Left cardiac atrium (tissue), 4 donors: ENCODE measurements at places on chromosomes 5 and 9.

- no peak for DNase-seq
Measured at GRCh38 chr5:83718195-83718825, 2.3 kb downstream of the HAPLN1 start.

GRCh38 chr5:91176288-91177016, 206.7 kb downstream of the ARRDC3 start:
- no peak for DNase-seq

DNA sequence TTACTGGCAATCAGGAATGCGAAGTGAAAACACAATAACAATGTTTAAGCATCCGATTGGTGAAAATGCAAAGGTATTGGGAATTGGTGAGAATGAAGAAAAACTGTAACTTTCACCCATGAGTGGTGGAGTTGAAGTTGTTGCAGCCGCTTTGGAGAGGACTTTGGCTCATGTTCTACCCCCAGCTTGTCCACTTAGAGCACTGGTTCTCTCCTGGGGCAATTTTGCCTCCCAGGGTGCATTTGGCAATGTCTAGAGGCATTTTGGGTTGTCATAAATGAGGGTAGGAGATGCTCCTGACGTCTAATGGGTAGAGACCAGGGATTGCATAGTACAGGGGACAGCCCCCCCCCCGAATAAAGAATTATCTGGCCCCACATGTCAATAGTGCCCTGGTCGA, 46.2 kb downstream of the ANKRD33B start:
- no peak for DNase-seq

DNA sequence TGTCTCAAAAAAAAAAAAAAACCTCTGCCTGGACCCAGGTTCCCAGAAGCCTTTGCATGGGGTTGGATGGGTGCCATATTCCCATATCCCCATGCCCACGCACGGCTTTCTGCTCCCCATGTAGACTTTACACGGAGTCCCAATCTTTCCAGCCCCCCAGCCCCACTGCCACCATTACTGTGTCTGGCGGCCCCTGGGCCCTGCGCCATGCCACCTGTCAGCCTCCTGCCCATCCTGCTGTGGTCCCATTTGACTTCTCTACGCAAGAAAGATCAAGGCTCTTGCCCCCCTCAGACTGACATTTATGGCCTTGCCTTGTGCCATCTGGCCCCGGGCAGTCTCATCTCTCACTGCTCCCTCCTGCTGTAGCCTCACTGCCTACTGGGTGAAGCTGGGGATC, 6.5 kb upstream of the AK1 start:
- DNase-seq, result no peak

- DNase-seq, result peak; percentile 9
Measured at GRCh38 chr5:139806111-139806510, 10.5 kb downstream of the PSD2 start.

- DNase-seq, result no peak
Measured at GRCh38 chr5:138498376-138498775, 33.1 kb downstream of the EGR1 start.

GRCh38 chr5:178221853-178222252, 10.7 kb downstream of the PHYKPL start:
- DNase-seq, result no peak

- DNase-seq, result no peak
Measured at GRCh38 chr5:81167544-81167943, 65.6 kb upstream of the CKMT2 start.

- DNase-seq, result no peak
Measured at GRCh38 chr5:53373451-53374158, 106.8 kb upstream of the FST start.

DNA sequence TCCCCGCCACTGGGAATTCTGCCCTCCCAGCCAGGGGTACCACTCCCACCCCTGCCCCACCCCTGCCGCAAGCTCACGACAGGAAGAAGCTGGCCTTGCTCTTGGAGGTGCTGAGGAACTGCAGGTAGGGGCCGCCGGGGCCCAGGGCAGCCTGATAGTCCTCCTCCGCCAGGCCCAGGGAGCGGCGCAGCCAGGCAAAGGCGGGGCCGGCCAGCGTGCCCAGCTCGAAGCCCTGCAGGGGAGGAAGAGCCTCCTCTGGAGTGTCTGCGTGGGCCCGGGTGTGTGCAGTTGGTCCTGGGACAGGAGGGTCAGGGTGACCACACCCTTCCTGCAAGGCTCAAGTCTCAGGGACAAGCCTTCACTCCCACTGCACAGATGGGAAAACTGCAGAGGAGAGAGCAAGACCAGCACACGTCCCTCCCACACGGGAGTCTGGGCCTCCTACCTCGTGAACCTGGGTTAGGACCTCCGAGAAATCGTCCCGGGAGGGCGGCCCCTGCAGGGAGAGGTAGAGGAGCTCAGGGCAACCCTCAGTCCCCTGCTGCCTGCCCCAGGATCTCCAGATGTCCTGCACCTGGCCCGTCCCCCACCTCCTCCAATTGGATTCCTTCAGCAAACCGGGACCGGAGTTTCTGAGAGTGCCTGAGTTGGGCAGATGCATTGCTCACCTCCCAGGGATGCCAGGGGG, 2.4 kb downstream of the PIP5KL1 start:
- no peak for DNase-seq

DNA sequence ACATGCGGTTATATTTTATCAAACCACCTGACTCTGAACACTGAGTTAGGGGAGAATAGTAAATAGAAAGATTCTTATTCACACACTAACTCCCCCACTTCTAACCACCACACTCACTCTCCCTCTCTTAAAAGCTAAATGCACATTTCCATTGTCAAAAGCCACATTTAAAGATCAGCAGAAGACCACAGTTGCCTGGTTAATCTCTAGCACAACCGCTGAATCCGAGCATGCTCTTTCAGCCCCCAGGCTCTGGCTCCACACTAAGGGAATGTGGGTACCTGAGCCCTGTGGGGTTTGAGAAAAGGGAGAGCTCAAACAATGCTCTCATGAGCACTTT, 35.7 kb downstream of the PFDN1 start:
- no peak for DNase-seq

DNA sequence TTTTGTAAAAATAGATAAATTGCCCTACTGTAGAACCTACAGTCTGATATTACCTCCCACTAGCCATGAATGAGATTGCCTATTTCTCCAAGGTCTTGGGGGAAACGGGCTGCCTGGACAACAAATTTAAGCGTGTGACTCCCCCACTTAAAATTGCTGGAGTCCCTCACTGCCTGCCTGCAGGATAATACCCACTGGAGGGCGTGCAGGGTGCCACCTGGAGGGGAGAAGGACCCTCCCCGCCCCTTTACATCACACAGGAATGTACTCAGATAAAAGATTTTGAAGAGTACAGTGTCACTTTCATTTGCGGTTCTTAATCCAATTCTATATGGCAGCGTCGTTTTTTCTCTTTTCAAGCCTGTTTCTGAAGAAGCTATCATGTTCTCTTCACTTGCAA, 6.2 kb upstream of the TRIM7 start:
- no peak for DNase-seq

- DNase-seq, result no peak
Measured at GRCh38 chr5:154652746-154653417, 102.3 kb upstream of the LARP1 start.

DNA sequence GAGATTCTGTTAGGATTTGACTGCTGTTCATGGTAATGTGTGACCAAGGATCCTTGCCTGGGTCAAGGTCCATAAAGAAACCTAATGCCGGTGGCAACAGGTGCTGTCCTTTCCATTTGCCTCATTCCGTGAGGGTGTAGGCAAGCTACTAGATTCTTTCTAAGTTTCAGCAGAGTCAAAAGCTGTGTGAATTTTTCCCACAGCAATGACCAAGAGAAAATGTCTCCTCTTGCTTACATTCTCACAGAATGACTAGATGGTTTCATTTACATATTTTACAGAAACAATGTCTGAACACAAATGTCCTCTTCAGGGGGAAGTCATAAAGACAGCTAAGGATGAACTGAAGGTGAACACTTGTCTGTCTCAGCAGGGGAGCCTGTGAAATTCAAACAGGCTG, 75.3 kb upstream of the SV2C start:
- no peak for DNase-seq

GRCh38 chr5:112548246-112548881, 129.3 kb upstream of the EPB41L4A start:
- DNase-seq, result no peak

GRCh38 chr9:133904346-133905090, 87.6 kb downstream of the VAV2 start:
- DNase-seq, result no peak
